ENCODE measurements at places on chromosomes 2 and 18.

DNA sequence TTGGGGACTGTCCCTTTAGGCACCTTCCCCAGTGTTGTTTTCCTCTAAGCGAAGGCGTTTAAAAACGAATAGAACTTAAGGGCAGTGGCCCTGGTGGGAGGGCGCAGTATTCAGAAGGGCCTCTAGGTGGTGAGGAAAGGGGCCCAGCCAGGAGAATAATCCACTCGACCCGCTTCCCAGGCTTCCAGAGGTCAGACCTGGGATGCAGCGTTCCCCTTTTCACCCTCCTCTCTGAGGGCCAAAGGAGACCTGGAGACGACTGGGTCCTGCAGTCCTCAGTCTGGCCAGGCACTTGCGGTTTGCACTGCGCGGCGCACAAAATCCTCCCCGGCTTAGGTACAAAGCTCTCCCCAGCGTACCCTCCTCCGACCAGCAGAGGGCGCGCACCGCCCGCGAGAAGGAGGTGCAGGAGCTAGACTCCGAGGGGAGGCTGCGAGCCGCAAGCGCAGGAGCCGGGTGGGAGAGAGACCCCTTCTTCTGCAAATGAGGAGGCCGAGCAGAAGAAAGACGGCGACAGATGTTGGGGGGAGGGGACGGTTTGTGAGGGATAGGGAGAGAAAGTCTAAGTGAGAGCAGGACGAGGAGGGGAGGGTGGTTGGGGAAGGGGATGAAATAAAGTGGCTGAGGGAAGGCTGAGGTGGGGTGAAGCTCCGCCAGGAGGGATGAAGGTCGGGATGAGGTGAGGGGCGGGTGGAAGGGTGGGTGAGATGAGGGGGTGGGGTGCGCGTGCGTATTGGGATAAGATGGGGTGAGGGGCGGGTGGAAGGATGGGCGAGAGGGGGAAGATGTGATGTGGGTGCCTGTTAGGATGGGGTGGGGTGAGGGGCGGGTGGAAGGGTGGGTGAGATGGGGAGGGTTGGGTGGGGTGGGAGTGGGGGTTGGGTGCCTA lies 4.9 kb downstream of the FEV start:
- DNase-seq, result peak; percentile 65

GRCh38 chr2:227834423-227834822 lies 20.8 kb downstream of the CCL20 start:
- no peak for DNase-seq

DNA sequence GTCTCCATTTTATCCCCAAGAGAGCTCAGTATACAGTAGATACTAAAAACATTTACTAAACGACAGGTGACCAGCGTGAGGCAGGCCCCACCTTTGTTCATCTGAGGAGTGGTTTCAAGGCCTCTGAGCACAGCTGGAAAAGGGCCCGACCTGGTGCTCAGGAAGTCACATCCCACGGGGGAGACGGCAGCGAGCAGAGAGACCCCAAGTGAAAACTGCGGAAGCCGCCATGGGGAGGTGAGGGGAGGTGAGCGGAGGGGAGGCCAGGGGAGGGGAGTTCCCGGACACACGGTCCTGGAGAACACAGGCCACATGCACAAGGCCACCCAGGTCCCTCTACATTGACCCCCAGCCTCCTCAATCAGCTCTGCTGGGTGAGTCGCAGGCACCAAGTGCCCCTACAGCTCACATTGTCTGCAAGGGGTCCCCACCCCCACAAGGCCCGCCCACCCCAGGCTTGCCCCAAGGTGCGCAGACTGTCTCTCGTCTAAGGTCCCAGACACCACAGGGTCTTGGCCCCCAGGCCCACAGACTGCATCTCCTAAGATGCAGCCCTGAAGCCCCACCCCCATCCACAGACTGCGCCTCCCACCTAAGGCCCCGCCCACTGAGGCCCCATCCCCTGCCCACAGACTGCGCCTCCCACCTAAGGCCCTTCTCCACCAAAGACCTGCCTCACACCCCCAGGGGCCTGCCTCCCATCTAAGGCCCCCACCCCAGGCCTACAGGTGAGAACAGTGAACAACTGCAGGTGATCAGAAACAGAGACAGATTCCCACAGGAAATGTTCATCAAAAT lies 19.1 kb downstream of the PARD6G start:
- DNase-seq, result no peak

DNA sequence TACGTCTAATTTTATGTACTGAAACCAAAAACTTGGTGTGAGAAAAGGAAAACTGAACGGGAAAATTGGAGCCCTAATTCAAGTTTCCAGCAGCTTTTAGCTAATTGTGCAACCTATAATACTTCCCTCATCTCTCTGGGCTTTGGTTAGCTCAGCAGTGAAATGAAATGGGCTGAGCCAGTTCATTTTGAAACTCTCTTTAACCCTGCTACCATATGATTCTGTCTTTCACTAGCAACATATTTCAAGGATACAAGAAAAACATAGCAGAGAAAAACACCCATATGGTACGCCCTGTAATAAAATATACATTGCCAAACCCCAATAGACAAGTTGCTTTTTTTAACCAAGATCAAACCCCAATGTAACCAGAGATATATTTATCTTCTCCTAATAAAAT lies 799 bp downstream of the SYT4 start:
- DNase-seq, result no peak

DNA sequence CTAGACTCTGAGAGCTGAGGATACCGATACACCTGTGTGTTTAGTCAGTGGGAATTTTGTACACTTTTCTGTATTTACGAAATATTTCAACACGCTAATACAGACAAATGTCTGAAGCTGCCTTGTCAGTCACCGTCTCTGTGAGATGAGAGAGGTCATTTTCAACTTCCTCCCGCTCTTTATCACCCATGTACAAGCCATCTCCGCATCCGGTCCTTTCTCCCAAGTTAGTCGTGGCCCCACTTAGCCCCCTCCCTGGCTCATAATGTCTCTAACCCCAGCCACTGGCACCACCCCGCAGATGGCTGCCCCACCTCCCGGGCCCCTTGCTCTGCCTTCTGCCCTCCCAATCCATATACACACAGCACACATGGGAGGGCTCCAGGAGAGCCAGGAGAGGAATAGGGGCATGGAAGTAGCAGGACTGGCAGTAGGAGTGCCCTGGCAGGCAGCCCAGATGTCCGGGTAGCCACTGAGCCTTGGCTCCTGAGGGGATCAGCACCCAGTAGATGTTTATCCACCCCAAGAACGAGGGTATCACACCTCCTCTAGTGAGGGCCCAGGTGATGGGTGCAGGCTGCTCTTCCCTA lies 2.0 kb upstream of the RUFY4 start:
- DNase-seq, result no peak

- DNase-seq, result no peak
Measured at GRCh38 chr18:34299828-34300227, 75.1 kb upstream of the NOL4 start.

GRCh38 chr18:1658908-1659566 lies 754.4 kb downstream of the ADCYAP1 start:
- DNase-seq, result no peak

- DNase-seq, result peak; percentile 30
Measured at GRCh38 chr2:111100765-111101162, 19.9 kb upstream of the BCL2L11 start.

DNA sequence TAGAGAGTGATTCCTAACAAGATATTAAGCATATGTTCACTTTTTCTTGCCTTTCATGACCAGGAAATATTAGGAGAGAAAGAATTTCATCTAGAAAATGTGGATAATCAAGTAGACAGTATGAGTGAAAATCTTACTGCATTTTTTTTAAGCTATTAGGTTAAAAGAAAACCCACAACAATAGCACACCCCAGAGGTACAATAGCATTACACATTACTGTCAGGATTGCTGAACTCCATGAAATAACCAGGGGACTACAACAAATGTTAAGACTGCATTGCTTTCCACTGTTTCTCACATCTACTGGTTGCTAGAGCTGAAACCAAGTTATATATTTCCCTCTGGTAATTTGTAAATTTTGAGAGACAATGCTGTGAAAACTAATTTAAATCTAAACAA lies 33.7 kb downstream of the KLF7 start:
- no peak for DNase-seq

DNA sequence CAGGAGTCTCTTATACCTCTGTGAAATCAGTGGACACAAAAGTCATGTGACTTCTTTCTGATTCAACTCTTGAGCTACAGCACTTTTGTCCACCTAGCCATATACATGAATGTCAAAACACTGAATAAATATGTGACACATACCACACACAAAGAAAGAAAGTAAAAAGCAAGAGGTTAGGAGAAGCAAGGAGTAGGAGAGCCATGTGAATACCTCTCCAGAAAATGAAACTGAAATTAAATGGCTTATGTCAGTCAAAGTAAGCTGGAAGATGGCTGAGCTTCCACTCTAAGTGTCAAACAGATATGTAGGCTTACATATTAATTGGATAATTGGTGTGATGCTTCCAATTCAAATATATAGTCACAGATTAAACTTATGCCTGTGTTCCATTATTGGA lies 1050.5 kb downstream of the BCL11A start:
- no peak for DNase-seq

DNA sequence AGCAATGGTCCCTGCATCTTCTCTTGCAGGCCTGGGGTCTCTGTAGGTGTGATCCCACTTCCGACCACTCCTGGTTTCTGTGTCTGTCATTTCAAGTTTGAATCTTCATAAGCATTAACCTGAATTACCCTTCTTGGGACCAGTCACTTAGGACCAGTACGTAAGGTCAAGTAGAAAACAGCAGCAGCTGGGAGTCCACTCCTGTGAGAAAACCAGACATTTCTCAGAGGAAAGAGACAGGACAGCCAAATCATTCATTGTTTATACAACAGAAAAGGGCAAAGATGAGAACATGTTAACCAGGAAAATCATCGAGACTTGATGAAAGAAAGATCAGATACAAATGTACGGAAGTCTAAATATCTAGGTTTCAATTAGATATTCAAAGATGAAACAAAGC lies 163.0 kb downstream of the MREG start:
- DNase-seq, result no peak

DNA sequence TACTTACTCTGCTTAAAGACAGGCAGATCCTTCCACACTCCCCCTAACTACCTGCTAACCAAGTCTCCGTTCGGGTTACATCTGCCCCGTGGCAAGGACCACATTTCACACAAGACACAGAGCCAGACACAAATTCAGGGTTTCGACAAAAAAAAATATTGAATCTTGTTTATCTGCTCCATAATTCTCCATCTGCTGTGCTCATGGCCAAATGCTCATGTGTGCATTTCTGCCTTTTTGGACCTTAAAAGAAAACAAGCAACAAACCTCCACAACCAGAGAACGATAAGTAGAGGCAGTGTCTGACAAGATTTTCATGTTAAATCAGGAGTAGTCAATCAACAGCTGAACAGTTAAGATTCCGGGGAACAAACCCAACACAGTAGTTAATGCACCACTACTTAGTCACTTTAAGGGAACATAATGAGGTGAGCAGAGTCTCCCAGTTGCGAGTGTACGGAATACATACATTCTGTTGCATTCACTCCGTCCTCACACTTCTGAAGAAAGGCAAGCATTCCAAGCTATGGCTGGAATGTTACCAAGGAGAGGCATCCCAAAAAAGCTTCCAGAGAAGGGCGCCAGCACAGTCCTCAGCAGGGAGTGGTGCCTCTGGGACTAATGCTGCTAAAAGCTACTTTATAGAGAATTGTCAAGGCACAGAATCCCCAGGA lies 121.0 kb downstream of the ANKRD44 start:
- peak; percentile 41 for DNase-seq

DNA sequence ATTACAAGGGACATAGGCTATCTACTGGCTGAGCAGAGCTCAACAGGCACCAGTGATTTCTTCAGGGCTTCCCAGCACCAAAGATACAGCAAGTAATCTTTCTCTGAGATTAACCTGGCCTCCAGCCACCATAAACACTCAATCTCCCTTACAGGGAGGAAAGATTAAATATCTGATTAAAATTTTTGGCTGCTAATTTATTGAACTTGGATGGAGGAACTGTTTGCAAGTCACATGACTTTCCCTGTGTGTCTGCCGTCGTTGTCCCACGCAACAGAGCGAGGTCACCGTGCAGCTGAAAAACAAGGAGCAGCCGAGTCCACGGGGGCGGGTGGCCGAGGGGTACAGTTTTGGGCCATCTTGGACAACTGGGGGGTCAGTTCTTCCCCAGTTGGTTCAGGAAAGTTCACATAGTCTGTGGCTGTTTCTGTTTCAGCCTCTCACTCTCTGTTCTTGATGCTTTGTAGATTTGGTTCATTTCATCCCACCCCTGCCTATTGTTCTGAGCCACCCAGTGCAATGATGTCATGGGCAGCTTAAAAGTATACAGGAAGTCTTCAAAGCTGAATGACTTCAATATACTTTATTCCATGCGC lies 186.8 kb upstream of the CTAGE1 start:
- peak; percentile 23 for DNase-seq

- no peak for DNase-seq
Measured at GRCh38 chr2:7899923-7900322, 781.9 kb upstream of the ID2 start.

DNA sequence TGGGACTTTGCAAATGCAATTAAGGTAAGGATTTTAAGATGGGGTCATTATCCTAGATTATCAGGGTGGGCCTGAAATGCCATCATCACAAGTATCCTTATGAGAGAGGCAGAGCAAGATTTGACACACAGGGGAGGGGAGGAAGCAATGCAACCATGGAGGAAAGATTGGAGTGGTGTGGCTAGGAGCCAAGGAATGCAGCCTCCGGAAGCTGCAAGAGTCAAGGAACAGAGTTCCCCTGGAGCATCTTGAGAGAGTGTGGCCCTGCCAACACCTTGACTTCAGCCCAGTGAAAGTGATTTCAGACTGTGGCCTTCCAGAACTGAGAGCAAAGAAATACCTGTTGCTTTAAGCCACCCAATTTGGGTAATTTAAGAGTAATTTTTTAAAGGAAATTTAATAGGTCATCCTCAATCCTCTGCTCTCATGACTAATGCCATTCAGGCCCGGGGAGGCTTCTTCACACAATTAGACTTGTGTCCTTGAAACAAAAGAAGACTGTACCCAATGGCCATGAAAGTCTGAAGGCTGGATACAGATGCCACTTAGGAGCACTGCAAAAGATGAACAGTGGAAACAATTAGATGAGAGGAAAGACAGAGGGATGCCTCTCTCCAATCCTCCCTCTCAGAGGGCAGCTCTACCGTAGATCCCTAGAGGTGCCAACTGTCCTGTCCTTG lies 250.3 kb upstream of the ID2 start:
- DNase-seq, result peak; percentile 47

- DNase-seq, result no peak
Measured at GRCh38 chr2:60446413-60447267, 106.8 kb downstream of the BCL11A start.

DNA sequence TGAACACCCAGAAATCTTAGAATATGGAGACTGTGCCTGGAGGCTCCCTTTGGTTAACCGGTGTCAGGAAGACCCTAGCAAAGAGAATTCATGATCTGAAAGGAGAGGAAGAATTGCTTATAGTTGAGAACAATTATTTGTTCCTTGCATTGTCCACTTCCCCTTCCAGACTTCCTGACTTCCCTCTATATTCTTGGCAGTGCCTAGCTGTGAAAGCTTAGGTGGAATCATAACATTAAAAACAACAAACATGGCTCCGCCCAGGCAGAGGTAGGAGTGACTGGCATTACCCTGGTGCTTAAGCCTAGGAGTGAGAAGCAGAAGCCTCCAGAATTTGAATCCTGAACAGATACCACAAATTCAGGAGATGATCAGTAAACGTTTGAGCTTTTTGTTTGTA lies 1.9 kb downstream of the TTL start:
- no peak for DNase-seq

GRCh38 chr2:167264380-167264779 lies 376.1 kb downstream of the XIRP2 start:
- DNase-seq, result peak; percentile 0
